ENCODE measurements at places on chromosomes 13 and 19.

- no peak overlapping the region for H3K4me3 ChIP-seq
- H3K36me3 ChIP-seq = no peaks in the 10 kb centered on the region
- H3K4me1 ChIP-seq = no peaks in the 10 kb centered on the region
- DNase-seq = no peak
- no peaks in the 10 kb centered on the region for H3K27me3 ChIP-seq
- no peak overlapping the region for H3K27ac ChIP-seq
Observed at GRCh38 chr13:98772794-98773452, 20.5 kb upstream of the SLC15A1 start.

GRCh38 chr13:32117001-32117400 lies 85.4 kb downstream of the FRY start:
- no peaks in the 10 kb centered on the region for H3K27me3 ChIP-seq
- DNase-seq = no peak
- H3K36me3 ChIP-seq = no peaks in the 10 kb centered on the region
- H3K27ac ChIP-seq = no peak overlapping the region
- H3K4me1 ChIP-seq = peaks cover 11% of the 10 kb centered on the region

DNA sequence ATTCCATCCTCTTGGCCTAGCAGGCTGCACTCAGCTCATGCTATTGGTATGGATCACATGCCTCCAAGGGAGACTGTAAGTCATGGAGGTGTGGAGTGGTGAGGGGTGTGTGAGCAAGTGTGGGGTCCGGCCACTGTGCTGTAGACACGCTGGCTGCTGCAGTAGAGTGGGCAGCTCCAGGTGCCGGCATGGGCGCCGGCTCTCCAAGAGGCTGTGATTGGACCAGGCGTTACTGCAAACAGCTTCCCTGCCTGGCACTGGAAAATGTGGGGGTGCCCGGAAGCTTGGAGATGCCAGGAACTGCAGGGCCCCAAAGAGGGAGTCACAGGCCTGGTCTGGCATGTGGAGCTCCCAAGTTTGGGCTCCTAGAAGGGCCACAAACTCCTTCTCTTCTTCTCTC lies 245.7 kb downstream of the GPC6 start:
- no peaks in the 10 kb centered on the region for H3K27me3 ChIP-seq
- no peaks in the 10 kb centered on the region for H3K4me1 ChIP-seq
- no peak for DNase-seq
- no peak overlapping the region for H3K4me3 ChIP-seq
- H3K36me3 ChIP-seq = no peaks in the 10 kb centered on the region

DNA sequence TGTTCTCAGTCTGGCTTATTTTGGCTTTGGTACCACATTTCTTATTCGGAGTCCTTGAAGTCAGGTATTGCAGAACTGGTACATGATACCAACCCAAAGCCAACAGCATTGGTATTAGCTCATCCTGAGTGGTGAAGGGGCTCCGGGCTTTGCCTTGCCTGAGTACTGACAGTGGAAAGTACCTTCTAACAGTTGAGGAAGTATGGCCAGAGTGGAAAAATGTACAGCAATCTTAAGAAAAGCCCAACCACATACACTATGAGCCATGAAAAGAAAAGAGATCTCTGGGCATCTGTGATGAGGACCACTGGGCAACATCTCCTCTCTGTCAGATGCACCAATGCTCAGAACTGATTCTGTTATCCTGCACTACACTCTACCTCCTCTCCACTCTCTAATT lies 8.3 kb downstream of the LCP1 start:
- no peaks in the 10 kb centered on the region for H3K27me3 ChIP-seq
- H3K27ac ChIP-seq = no peak overlapping the region
- no peaks in the 10 kb centered on the region for H3K4me1 ChIP-seq
- no peak for DNase-seq

- H3K27ac ChIP-seq = peak overlapping the region; percentile 75
- no peaks in the 10 kb centered on the region for H3K36me3 ChIP-seq
- no peak for DNase-seq
- no peak overlapping the region for H3K4me3 ChIP-seq
- peaks cover 51% of the 10 kb centered on the region for H3K4me1 ChIP-seq
Observed at GRCh38 chr19:46944918-46945628, 74.6 kb upstream of the NPAS1 start.

DNA sequence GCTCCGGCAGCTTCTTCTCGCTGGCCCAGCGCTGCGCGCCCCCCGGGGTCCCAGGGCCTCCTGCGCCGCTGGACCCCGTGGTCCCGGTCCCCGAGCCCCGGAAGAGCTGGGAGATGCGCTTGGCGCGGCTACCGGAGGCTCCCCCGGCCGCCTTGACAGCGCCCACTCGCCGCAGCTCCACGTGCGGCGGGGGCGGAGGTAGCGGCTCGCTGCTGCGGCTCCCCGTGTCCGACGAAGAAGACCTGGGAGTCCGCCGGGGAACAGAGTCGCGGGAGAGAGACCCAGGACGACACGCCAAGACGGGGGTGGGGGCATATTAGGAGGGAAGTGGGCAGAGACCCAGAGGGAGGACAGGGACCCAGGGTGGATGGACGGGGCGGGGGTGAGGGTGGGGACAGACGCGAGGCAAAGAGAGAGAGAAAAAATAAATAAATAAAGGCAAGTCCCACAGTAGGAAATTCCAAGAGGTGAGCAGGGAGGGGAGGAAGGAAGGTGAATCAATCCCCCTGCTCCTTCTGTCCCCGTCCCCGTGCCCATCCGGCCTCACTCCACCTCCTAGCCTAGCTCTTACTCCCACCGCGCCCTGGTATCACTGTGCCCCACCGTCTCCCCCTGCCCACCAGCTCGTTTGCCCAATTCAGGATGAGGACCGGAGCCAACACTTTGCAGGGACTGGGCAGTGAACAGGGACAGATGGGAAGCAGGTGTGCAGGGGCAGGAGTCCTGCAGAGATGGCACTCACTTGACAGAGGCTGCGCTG lies 826 bp downstream of the RASIP1 start:
- no peaks in the 10 kb centered on the region for H3K27me3 ChIP-seq
- H3K36me3 ChIP-seq = no peaks in the 10 kb centered on the region
- peak overlapping the region; percentile 88 for H3K27ac ChIP-seq
- peak overlapping the region; percentile 65 for H3K4me3 ChIP-seq
- DNase-seq = no peak
- H3K4me1 ChIP-seq = peaks cover 26% of the 10 kb centered on the region

DNA sequence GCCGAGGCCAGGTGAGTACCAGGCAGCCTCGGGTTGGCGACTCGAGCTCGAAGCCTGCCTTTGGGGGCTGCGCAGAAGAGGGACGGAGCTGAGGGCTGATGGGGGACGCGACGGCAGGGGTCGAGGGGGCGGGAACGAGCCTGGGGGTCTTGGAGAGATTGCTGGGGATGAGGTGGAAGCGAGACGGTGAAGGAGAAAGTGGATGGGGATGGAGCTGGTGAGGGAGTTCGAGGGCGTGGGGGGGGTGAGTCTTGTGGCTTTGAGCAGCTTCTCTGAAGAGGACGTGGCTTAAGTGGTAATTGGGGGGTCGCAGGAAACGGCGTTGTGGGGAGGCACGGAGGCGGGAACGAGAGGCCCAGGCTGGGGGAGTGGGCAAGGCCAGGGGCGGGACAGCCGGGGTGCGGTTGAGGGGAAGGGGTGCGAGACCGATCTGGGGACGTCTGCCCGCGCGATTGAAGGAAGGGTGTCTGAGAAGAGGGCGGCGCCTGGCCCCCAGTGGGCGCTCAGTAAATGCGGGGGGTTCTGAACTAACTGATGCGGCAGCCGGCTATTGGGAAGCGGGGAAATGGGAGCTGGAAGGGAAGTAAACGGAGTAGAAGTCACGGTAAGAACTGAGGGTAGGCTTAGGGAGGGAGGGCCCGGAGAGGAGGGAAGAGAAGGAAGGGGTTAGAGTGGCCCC lies 426 bp downstream of the MYO9B start:
- no peak for DNase-seq
- peak overlapping the region; percentile 96 for H3K4me3 ChIP-seq
- H3K27ac ChIP-seq = peak overlapping the region; percentile 82
- no peaks in the 10 kb centered on the region for H3K36me3 ChIP-seq
- peaks cover 59% of the 10 kb centered on the region for H3K4me1 ChIP-seq

DNA sequence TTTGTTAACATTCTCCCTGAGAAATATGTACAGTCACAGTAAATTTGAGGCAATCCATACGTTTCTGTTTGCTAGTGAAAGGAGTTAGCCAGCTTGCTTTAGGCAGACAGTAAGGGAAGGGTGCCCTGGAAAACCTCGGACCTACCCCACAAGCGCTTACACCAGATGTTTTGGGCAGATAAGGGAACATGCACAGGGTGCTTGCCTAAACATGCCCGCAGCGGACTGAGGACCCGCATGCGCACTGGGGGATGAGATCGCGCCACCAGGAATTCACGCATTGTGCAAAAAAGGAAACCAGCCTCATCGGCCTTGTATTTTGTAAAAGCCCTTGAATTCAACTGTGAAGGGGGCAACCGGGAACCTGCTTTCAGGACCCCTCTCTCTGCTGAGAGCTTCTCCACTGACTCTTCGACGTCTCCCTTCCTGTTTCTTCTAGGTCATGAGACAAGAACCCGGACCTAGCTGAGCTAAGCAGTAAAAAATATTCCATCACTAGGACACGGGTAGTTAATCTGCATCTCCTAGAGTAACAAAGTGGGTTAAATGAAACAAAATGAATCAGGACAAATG lies 1399.2 kb upstream of the ATXN8OS start:
- H3K27ac ChIP-seq = no peak overlapping the region
- H3K27me3 ChIP-seq = no peaks in the 10 kb centered on the region
- no peak for DNase-seq
- no peaks in the 10 kb centered on the region for H3K4me1 ChIP-seq
- H3K36me3 ChIP-seq = no peaks in the 10 kb centered on the region
- no peak overlapping the region for H3K4me3 ChIP-seq

GRCh38 chr19:43594710-43595604 lies 977 bp downstream of the IRGQ start:
- peaks cover 37% of the 10 kb centered on the region for H3K36me3 ChIP-seq
- no peak for DNase-seq
- H3K4me1 ChIP-seq = peaks cover 39% of the 10 kb centered on the region

- no peak overlapping the region for H3K27ac ChIP-seq
- no peak overlapping the region for H3K4me3 ChIP-seq
- H3K4me1 ChIP-seq = no peaks in the 10 kb centered on the region
- no peaks in the 10 kb centered on the region for H3K36me3 ChIP-seq
Observed at GRCh38 chr13:41271456-41272285, 8.3 kb upstream of the MTRF1 start.

DNA sequence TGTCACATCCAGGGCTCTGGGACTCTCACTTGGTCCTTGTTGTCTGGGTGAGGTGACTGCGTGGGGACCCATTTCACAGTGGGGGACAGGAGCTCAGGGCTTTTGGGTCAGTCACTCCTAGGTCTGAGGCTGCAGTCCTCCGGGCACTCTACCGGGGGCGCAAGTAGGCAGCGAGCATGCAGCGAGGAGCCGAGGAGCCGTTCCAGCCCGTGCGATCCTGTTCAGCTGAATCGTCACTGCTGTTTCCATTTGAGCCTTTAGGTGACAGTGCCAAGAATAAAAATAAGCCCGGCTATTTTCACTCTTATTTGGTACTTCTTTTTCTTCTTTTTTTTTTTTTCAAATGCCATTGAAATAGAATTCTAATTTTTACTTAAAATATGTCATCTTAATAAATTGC lies 126.5 kb downstream of the ZNF536 start:
- H3K4me1 ChIP-seq = no peaks in the 10 kb centered on the region
- no peak overlapping the region for H3K27ac ChIP-seq
- H3K36me3 ChIP-seq = no peaks in the 10 kb centered on the region
- no peak for DNase-seq

DNA sequence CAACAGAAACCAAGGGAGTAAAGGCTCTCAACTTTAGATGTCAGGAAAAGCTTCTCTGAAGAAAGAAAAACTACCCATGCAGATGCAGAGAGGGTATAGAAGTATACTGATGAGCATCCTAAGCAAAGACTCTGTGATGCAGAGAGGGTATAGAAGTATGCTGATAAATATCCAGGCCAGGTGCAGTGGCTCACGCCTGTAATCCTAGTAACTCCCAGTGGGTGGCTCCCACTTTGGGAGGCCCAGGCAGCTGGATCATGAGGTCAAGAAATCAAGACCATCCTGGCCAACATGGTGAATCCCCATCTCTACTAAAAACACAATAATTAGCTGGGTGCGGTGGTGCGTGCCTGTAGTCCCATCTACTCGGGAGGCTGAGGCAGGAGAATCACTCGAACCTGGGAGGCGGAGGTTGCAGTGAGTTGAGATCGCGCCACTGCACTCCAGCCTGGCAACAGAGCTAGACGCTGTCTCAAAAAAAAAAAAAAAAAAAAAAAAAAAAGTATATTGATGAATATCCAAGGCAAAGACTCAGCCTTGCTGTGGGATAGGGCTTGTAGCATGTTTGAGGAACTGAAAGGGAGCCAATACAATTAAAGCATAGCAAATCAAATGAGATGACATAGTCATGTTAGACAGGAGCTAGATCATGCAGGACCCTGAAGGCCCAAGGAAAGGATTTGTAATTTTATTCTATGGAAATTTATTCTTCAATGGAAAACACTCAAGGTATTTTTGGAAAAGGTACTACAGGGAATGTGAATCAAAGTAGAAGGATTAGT lies 14.9 kb downstream of the UBL3 start:
- peaks cover 81% of the 10 kb centered on the region for H3K4me1 ChIP-seq
- no peaks in the 10 kb centered on the region for H3K36me3 ChIP-seq
- H3K27me3 ChIP-seq = no peaks in the 10 kb centered on the region
- no peak overlapping the region for H3K4me3 ChIP-seq

DNA sequence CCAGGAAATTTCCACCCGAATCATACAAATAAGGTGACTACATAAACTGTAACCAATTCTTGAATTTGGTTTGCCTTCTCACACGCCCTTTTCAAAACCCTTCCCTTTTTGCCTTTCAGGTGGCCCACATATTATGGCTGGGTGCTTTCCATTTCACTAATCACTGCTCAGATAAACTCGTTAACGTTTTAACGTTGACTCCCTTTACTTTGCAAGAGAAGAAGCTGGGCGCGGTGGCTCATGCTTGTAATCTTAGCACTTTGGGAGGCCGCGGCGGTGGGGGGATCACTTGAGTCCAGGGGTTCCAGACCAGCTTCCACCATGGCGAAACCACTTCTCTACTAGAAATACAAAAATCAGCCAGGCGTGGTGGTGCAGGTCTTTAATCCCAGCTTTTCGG lies 19.8 kb upstream of the ZNF91 start:
- no peaks in the 10 kb centered on the region for H3K27me3 ChIP-seq
- peak overlapping the region; percentile 44 for H3K4me3 ChIP-seq

- peaks cover 37% of the 10 kb centered on the region for H3K4me1 ChIP-seq
- peaks cover 21% of the 10 kb centered on the region for H3K36me3 ChIP-seq
- no peaks in the 10 kb centered on the region for H3K27me3 ChIP-seq
- no peak overlapping the region for H3K4me3 ChIP-seq
- no peak for DNase-seq
- no peak overlapping the region for H3K27ac ChIP-seq
Observed at GRCh38 chr13:79393564-79394249, 12.3 kb downstream of the RBM26 start.

DNA sequence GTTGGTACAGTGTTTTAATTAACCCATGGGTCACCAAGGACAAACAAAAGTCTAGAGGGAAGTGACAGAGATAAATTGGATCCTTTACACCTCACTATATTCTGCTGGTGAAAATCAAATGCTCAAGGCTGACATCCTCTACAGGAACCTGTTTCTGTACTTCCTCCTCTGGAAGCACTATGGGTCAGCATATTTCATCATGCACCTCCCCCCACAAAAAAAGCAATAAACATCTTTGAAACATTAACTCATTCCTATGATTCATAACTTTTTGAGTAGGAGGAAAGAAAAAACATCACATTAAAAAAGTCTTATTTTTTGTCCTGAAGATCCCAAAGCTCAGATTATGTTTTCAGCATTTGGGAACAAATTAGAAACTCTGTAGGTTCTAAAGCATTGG lies 588.3 kb upstream of the SGCG start:
- no peak for DNase-seq
- H3K4me1 ChIP-seq = peaks cover 6% of the 10 kb centered on the region
- no peak overlapping the region for H3K4me3 ChIP-seq
- H3K36me3 ChIP-seq = no peaks in the 10 kb centered on the region
- no peak overlapping the region for H3K27ac ChIP-seq
- H3K27me3 ChIP-seq = no peaks in the 10 kb centered on the region

All from vagina (tissue), 2 donors.